Activated CD4-positive, alpha-beta T cell treated with anti-CD3 and anti-CD28 coated beads, Interleukin-2, amount 50 U/mL, for 48 hours (primary cell): ENCODE measurements at places on chromosomes 16 and 17.

DNA sequence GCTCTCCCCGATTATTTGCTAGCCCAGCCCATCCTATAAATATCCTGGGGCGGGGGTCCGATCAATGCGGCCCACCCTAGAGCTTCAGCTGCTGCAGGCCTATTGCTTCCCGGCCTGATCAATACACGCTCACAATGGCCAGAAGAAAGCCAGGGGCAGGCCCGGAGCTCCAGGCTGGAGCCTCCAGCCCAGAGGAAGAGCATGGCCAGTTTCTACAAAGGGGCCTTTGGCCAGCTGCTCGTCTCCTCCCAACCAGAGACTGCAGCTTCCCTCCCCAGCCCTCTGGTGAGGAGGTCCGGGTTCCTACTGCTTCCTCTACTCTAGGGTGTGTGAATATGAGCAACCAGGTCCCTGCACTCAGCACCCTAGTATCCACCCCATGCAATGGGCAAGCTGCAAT is 36.7 kb downstream of the SALL1 start:
- no peak for DNase-seq

DNA sequence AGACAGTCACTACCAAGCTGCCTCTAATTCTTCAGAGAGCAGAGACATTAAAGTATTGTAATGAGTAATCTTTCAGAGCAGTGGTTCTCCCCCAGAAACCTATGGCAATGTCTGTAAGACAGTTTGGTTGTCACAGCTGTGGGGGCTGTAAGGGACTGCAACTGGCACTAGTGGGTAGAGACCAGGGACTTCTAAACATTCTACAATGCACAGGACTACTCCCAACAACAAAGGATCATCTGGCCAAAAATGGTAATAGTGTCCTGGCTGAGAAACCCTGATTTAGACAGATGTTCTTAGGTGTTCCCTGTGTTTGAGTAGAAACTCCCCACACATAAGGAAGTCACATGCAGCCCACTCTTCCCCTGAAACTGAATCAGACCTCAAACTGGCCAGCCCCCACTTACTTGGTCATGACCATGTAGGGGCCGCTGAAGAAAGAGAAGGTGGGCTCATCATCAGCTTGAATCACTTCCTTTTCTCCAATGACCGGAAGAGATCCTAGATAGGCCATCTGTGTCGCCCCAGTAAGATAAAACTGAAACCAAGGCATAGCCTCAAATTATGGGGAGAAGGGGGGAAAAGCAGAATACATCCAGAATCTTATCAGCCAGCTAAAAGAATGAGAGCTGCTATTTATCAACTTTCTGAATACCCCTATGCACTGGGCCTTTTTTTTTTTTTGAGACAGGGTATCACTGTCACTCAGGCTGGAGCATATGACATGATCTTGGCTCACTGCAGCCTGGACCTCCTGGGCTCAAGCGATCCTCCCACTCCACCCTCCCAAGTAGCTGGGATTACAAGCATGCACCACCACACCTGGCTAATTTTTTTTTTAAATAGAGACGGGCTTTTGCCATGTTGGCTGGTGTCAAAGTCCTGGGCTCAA is 75.8 kb downstream of the TEX14 start:
- DNase-seq: no peak

DNA sequence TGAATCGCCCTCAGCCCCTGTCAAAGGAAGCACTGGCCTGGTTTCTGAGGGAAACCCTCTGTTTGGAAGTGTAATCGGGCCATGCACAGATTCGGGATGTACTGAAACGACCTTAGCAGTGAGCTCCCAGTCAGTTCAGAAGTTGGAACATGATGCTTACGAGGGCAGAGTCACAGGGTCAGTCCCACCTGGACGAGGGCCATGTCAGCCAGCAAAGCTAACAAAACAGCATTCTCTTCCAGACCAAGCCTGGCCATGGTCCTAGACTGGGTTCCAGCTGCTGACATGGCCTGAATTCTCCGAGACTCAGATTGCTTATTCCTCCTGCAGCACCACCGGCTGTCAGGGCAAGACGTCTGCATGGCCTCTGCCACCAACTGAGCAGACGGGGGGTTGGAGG is 192.2 kb upstream of the WSCD1 start:
- DNase-seq: no peak

- DNase-seq: no peak
Observed at GRCh38 chr16:11225677-11226549, 30.1 kb downstream of the SOCS1 start.

DNA sequence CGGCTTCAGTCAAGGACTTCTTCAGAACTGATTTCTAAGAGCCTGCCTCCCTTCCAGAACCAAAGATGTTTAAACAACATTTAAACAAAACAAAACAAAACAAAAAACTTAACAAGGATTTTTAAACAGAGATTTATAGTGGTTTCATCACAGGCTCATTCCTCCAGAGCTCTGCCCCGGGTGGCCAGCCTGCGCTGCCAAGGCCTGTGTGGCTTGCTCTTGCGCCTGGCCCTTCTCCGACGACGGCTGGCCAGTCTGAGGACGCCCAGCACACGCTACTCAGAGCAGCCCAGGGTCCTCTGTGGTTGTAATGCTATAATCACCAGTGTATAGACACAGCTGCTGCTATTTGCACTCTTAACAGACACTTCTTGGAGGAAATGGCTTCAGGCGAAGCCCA is 307.2 kb upstream of the MYOCD start:
- DNase-seq: no peak

- DNase-seq: peak; percentile 86
Observed at GRCh38 chr16:11233727-11234376, 22.2 kb downstream of the SOCS1 start.

DNA sequence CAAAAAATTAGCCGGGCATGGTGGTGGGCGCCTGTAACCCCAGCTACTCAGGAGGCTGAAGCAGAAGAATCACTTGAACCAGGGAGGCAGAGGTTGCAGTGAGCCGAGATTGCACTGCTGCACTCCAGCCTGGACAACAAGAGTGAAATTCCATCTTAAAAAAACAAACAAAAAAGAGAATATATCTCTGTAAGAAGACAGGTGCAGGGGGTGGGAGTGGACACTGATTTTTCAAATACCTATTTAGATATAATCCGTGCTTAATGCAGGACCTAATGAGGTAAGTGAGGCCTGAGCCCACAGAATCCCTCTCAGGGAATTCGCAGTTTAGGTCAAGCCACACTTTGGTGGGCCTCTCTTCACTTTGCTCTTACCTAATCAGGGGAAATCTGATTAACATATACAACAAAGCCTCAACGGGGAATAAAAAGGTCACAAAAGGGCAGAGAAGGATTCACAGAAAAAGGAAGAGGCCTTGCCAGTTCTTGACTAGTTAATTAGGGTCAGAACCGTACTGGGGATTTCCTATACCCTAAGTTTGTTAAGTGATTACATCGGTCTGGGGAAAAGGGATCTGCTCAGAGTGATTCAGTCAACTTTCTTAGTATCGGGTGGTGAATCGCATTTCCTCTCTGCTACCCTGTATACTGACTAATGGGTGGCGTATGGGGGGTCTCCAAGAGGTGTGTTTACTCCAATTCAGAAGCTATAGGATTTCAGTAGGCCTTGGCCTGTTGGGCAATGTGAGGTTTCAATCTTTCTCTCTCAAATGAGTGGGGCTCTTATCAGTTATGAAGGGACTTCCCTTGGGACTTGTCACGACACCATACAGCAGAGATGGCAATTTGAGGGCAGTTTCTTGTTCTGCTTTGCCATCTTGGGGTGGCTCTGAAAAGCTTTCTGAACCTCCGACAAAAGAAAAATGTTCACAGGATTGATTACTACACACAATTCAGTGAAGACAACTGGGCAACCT is 1.9 kb upstream of the NFAT5 start:
- DNase-seq: peak; percentile 56

GRCh38 chr17:81340607-81341515 is 45.8 kb upstream of the SLC38A10 start:
- DNase-seq: no peak

GRCh38 chr16:1069154-1069553 is 3.4 kb upstream of the SSTR5 start:
- no peak for DNase-seq

DNA sequence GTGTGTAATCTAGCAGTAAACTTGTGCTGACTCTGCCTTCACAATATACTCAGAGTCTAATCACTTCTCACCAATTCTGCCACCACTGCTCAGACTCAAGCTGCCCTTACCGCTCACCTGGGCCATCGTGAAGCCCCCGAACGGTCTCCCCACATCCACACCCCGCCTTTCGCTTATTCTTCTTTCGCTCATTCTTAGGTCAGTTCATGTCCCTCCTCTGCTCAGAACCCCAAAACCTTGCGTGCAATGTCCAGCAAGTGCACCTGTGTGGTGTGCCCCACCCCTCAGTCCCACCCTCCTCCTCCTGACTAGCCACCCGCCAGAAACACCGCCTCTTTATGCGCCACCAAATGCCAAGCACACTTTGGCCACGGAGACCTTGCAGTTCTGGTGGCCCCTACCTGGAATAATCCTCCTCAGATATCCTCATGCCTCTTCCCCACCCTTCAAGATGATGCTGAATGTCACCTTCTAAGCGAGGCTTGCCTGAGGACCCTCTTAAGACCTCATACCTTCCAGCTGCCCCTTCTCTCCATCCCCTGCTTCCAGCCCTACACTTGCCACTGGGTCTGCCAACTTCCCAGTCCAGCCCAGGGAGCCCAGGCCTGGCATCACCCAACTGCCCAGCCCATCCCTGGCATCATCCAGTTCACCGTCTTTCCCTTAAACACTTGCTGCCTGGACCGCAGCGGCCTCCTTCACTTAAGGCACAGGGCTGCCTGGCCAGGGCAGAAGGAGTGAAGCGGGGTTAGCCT is 34.3 kb upstream of the RBFOX3 start:
- no peak for DNase-seq

GRCh38 chr17:74744714-74745547 is 3.5 kb upstream of the NHERF1 start:
- peak; percentile 91 for DNase-seq

DNA sequence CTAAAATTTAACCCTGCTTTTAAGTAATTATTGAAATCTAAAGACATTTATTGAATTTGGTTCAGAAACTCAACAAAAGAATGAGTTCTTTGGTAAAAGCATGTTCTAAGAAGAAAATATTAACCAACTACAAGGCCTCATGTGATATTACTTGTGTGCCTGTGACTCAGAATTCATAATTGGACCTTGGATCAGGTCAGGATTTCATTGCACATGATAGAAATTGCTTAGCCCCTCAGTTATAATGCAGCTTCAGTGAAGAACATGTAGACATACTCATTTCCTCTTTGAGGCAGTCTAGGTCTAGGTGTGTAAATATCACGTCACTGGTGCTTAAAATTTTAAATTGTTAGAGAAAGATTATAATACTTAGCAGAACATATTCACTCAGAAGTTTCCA is 410.0 kb upstream of the SOX9 start:
- DNase-seq: no peak

DNA sequence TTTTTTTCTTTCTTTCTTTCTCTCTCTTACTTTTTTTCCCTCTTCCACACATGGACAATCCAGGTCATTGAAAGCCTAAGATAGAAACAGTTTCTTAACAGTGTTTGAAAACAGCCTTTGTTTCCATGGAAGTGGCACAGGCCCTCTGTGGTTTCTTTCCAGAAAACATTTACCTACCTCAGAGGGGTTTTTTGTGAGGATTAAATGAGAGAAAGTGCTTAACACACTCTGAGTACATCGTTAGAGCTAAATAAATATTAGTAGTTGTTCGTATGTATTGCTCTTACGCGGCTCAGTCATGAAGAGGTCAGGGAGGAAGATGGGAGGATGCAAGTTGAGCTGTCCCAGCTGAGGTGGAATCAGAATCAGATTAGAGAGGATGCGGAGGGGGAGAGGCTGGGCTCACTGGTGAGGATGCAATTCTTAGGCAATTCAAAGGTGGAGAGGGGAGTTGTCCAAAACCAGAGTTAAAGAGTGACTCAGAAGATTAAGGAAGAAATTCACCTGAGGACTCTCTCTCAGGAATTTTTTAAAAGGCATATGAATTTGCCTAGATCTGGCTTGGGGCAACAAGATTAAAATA is 345.4 kb downstream of the PMP22 start:
- DNase-seq: no peak

- DNase-seq: peak; percentile 26
Observed at GRCh38 chr17:2101448-2102257, 46.8 kb downstream of the HIC1 start.

GRCh38 chr17:48051706-48052486 is 3.7 kb downstream of the NFE2L1 start:
- no peak for DNase-seq

DNA sequence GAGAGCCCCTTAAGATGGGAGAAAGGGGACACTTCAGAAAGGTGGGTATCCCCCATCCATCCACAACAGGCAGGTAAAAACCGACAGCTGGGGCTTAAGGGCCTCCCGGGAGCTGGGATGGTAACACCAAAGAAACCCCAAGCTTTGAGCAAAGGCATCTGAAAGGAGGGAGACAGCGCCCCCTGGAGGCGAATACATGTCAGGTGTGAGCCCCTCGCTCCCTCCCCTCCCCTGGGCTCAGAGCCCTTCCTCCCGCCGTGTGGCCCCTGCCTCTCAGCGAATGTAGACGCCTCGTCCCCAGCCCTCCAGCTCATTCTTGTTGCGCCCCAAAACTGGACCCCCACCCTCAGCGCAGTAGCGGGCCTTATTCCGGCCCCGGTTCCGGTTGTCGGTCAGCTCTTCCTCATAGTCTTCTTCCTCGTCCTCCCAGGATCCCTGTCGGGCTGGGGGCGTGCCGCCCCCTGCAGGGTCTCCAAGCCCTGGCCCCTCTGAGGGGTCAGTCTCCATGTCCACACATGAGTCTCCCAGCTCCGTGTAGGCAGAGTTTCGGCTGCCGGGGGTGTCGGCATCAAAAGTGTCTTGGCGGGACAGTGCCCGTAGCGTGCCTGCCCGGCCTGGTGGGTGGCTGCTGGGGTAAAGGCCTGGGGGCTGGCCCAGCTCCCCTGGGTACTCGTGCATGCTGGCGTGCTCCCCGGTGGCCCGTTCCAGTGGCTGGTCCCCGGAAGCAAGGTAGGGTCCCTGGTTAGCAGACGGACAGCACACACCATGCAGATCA is 9.1 kb upstream of the ARL5C start:
- DNase-seq: peak; percentile 82

- DNase-seq: no peak
Observed at GRCh38 chr17:325270-326009, 27.2 kb downstream of the RPH3AL start.

GRCh38 chr16:83603723-83604570 is 203.8 kb upstream of the HSBP1 start:
- DNase-seq: no peak

DNA sequence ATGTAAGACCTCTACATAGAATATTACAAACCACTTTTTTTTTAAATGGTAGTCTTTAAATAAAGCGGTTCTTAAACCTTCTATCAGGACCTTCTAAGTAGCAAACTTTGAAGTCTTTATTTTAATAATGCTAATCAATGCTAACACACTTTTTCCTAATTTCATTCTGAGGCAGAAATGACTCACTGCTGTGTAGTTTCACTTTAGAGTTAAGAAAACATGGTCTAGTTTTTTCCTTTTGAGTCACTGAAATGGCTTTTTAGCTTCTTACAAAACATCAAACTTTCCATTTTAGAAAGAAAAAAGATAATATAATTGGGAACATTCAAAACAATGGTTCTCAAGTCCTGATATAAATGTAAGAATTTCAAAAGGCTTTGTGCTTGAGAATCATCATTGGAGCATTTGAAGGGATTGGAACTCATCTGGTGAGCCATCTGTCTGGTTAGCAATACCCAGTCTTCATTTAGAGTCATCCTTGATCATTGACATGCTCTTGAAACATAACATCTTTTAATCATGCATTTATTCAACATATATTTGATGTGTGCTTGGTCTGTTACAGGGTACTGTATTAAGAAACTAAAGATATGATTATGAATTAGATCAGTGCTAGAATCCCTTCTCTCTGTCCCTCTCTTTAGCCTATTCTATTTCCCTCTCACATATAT is 258.3 kb upstream of the MON1B start:
- DNase-seq: no peak
